ENCODE measurements at places on chromosomes 7 and 10. TPM values are rescaled to one million over a fixed set of nuclear protein-coding genes. Genes with fewer than 3 reads are reported as not detected.

DNA sequence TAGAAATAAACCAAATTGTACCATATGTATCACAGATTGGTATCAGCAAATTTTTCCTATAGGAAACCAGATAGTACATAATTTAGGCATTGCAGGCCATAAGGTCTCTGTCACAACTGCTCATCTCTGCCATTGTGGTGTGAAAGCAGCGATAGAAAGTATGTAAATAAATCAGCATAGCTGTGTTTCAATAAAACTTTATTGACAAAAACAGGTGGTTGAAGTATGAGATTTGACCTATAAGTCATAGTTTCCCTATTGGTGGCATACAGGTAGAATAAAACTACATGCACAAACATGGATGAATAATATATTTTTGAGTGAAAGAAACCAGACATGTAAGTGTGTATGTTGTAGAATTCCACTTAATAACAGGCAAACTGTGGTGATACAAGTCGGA lies 1454.9 kb downstream of the REEP3 start:
- no peak for DNase-seq
- H3K27me3 ChIP-seq, result no peaks in the 10 kb centered on the region
- no peak overlapping the region for H3K4me3 ChIP-seq
- no peaks in the 10 kb centered on the region for H3K36me3 ChIP-seq

GRCh38 chr7:151148319-151149259 lies 18.9 kb downstream of the GBX1 start:
- H3K4me3 ChIP-seq, result no peak overlapping the region
- H3K36me3 ChIP-seq, result no peaks in the 10 kb centered on the region
- no peak for DNase-seq
- H3K27me3 ChIP-seq, result peaks cover 6% of the 10 kb centered on the region

DNA sequence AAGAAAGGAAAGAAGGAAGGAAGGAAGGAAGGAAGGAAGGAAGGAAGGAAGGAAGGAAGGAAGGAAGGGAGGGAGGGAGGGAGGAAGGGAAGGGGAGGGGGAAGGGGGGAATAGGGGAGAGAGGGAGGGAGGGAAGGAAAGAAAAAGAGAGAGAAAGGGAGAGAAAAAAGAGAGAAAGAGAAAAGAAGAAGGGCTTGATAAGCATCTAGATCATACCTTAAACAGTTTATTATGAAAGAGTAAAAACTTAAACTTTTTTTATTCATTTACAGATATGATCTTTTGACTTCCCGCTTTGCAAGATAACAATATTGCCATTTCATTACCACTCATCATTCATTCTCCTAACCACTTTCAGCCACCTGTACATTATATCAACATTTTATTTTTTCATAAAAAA lies 53.6 kb upstream of the TMEM106B start:
- DNase-seq, result no peak
- H3K27ac ChIP-seq, result no peak overlapping the region
- H3K4me3 ChIP-seq, result no peak overlapping the region
- no peaks in the 10 kb centered on the region for H3K4me1 ChIP-seq
- H3K27me3 ChIP-seq, result peaks cover 7% of the 10 kb centered on the region
- no peaks in the 10 kb centered on the region for H3K36me3 ChIP-seq

DNA sequence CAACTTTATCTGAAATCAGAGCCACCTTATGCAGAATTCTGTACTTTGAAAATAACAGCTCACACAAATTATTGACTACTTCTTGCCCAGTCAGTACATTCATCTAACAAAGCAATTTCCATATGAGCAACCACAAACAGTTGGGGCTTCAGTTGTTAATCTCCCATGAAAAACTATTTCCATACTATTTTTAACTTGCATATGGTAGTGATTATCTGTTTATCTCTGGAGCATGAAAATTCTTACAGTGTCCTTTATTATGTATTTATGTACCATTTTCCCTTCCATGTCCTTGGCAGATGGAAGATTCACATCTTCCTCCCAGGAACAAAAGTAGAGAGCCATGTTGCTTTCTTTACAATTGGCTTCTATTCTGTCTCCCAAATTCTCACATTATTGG lies 285.7 kb downstream of the CRPPA start:
- no peak overlapping the region for H3K27ac ChIP-seq
- no peak for DNase-seq
- H3K4me3 ChIP-seq, result no peak overlapping the region
- no peaks in the 10 kb centered on the region for H3K4me1 ChIP-seq
- no peaks in the 10 kb centered on the region for H3K27me3 ChIP-seq

GRCh38 chr10:90674928-90675327 lies 182.9 kb downstream of the HTR7 start:
- no peaks in the 10 kb centered on the region for H3K4me1 ChIP-seq
- no peak overlapping the region for H3K4me3 ChIP-seq
- H3K27me3 ChIP-seq, result no peaks in the 10 kb centered on the region
- H3K27ac ChIP-seq, result no peak overlapping the region

DNA sequence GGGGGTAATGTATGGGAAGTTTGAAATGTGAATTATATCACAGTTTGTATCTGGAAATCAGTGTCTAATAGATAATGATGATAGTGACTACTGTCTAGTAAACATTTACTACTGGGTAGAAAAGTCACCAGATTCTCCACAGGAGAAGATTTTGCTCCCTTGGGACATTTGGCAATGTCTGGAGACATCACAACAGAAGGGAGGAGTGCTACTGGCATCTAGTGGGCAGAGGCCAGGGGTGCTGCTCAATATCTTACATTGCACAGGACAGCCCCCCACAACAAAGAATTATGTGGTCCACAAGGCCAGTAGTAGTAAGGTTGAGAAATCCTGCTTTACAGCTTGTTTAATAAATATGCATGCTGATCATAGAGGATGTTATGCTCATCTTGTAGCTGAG lies 92.3 kb upstream of the PRPS1L1 start:
- DNase-seq, result no peak
- no peaks in the 10 kb centered on the region for H3K27me3 ChIP-seq
- no peaks in the 10 kb centered on the region for H3K36me3 ChIP-seq
- H3K27ac ChIP-seq, result no peak overlapping the region
- H3K4me3 ChIP-seq, result no peak overlapping the region

GRCh38 chr7:12831024-12831423 lies 143.6 kb downstream of the ARL4A start:
- no peak for DNase-seq
- no peaks in the 10 kb centered on the region for H3K27me3 ChIP-seq
- no peaks in the 10 kb centered on the region for H3K4me1 ChIP-seq

DNA sequence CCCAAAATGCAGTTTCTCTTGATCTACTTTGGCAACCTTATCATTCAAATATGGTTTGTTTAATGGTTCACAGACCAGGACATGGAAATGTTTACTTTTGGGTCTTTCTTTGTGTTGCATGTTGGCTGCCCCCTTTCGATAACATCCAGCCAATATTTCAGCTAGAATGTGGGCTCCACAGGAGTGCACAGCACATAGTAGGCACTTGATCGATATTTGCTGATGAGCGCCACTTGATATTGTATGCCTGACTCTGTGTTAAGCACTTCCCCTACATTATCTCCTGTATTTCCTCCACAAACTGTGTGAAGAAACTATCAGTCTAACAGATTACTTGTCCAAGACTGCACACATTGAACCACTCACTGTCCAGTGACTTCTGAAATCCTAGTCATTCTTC lies 60.2 kb downstream of the SMURF1 start:
- H3K27me3 ChIP-seq, result no peaks in the 10 kb centered on the region
- H3K36me3 ChIP-seq, result peaks cover 10% of the 10 kb centered on the region
- H3K27ac ChIP-seq, result no peak overlapping the region
- H3K4me1 ChIP-seq, result peaks cover 10% of the 10 kb centered on the region
- no peak overlapping the region for H3K4me3 ChIP-seq

DNA sequence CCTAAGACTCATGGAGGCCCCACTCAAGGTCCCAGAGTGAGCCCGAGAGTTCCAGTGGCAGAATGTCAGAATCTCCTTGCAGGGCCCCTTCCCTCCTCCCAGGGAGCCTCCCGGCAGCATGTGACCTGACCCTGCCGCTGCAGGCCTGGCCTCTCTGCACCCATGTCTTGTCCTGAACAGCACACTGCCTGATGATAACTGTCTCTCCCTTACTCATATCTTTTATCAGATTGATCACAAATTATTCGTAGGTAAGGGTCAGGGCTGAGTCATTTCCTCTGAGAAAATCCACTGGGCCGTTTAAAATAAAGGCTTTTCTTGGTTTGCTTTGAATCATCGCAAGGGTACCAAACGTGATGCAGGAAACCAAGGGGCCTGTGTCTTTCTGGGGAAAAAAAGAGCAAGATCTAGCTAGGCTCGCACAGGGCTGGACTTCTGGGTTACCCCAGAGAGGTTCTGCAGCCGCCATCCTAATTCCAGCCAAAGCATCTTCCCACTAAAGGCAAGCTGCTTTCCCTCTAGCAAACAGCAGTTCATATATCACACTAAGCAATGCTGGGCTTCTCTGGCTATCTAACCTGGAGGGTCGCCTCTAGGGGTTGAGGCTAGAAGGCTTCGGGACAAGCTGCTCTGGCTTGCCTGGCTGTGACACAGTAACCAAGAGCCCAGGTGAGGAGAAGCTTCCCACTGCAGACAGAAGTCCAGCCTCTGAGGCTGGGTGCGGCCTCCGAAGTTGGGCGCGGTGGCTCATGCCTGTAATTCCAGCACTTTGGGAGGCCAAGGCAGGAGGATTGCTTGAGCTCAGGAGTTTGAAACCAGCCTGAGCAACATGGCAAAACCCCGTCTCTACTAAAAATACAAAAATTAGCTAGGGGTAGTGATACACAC lies 104.9 kb downstream of the SPDYE5 start:
- H3K4me3 ChIP-seq, result no peak overlapping the region
- peaks cover 1% of the 10 kb centered on the region for H3K27me3 ChIP-seq

DNA sequence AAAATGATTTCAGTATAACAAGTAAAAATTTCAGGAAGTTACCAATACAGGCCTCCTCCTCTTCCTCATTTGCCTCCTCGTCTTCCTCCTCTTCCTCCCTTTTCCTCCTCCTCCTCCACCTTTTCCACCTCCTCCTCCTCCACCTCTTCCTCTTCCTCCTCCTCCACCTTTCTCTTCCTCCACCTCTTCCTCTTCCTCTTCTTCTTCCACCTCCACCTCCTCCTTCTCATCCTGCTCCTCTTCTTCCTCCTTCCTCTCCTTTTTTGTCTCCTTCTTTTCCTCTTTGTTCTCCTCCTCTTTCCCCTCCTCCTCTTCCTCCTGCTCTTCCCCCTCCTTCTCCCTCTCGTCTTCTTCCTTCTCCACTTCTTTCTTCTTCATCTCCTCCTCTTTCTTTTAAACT lies 94.4 kb upstream of the SFMBT2 start:
- DNase-seq, result no peak
- H3K4me1 ChIP-seq, result peaks cover 59% of the 10 kb centered on the region

DNA sequence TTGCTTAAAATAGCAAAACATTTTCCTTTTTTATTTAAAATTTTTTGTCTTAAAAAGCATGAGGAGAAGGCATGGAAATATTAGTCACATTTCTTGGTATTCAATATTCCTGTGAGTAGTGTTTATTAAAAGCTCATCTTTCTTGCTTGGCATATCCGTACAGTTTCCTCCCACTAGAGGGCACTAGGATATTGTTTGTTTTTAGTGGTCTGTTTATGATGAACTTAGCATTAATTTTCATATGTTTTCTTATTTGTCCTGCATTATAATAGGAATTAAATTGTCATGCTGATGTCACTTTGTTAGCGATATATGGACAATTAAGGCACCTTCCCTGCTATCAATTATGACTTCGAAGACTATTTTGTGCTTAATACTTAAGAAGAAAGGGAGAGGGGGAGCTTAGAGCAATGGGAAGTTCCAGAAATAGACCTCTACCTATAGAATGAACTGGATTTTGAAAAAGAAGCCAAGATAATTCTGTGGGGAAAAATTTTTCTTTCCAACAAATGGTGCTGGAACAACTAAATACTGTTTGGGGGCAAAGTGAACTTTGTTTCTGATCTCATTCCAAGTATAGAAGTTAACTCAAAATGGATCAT lies 91.0 kb upstream of the STRIP2 start:
- H3K4me3 ChIP-seq, result no peak overlapping the region
- H3K4me1 ChIP-seq, result peaks cover 42% of the 10 kb centered on the region
- DNase-seq, result no peak

- peaks cover 8% of the 10 kb centered on the region for H3K27me3 ChIP-seq
- DNase-seq, result no peak
- H3K4me3 ChIP-seq, result no peak overlapping the region
- H3K27ac ChIP-seq, result no peak overlapping the region
- no peaks in the 10 kb centered on the region for H3K4me1 ChIP-seq
- H3K36me3 ChIP-seq, result no peaks in the 10 kb centered on the region
These were observed 124.2 kb upstream of the PDLIM1 start for GRCh38 chr10:95414844-95415485.

DNA sequence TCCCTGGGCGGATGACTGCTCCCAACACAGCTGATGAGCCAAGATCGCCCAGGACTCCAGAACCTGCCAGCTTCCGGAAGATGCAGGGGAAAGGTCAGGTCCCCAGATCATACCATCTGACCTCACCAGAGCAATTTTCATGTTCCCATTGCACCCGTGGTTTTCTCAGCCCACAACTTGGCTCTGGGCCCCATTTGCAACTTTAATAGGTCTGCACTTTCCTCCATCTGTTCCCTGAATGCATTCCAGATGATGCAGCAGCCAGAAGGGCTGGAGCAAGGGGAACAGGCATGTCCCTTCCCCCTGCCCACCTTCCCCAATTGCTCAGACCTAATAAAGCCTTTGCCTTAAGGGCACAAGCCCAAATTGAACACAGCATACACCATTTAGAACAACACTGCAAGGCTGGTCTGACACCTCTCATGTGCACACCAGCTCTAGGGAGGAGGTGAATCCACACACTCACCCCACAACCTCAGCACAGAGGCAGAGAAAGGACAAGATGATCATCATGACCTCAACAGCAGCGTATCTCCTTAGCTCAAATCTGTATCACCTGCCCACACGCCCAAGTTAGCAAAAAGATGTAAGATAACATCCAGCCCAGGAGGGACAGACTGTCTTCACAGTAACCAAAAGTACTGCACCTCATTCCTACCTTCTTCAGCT lies 87.5 kb downstream of the PLXNA4 start:
- H3K4me1 ChIP-seq, result peaks cover 20% of the 10 kb centered on the region
- H3K27ac ChIP-seq, result no peak overlapping the region
- H3K36me3 ChIP-seq, result no peaks in the 10 kb centered on the region
- DNase-seq, result no peak
- H3K4me3 ChIP-seq, result no peak overlapping the region

DNA sequence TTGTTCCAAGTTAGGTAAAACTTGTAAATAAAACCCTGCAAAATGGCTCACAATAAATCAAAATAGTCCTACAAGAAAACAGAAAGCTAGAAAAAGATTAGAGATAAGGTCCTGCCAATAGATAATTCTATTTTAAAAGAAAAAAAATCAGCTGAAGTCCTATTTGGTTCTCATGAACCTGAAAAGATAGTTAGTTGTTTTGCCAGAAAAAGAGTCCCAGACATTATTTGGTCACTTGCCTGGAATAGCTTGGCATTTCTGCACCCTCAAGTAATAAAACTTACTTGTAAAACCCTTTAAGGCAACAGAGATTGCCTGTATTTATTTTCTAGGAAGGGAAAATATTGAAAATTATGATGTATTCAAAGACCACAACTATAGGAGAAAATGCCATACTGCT lies 47.7 kb downstream of the LRRN3 start:
- peaks cover 4% of the 10 kb centered on the region for H3K27me3 ChIP-seq
- H3K36me3 ChIP-seq, result peaks cover 4% of the 10 kb centered on the region
- H3K4me3 ChIP-seq, result no peak overlapping the region
- no peak for DNase-seq
- H3K4me1 ChIP-seq, result peaks cover 35% of the 10 kb centered on the region
- peak overlapping the region; percentile 96 for H3K27ac ChIP-seq

GRCh38 chr7:862157-862556 lies 14.2 kb upstream of the GET4 start:
- H3K4me1 ChIP-seq, result peaks cover 9% of the 10 kb centered on the region
- peaks cover 39% of the 10 kb centered on the region for H3K36me3 ChIP-seq
- no peak overlapping the region for H3K27ac ChIP-seq

Gene PRPS1L1
- not detected for total RNA-seq

Gene ZEB1
- total RNA-seq, result 79.8 TPM

Gene PNLIPRP1
- total RNA-seq, result not detected

Gene ATAD1
- total RNA-seq, result 53.0 TPM

Gene GIMAP5
- total RNA-seq, result 53.8 TPM
